Peyer's patch (tissue), 4 donors: ENCODE measurements at places on chromosomes 5 and 9. TPM values are rescaled to one million over a fixed set of nuclear protein-coding genes. Genes with fewer than 3 reads are reported as not detected.
A peak's percentile ranks its signal among the peaks of the same experiment; 100 is the strongest.

GRCh38 chr5:169272731-169273427 lies 28.1 kb downstream of the SLIT3 start:
- no peak for DNase-seq

MSMP gene
- total RNA-seq = not detected

- DNase-seq = no peak
Observed at GRCh38 chr5:16735101-16736060, 118.6 kb upstream of the RETREG1 start.

GRCh38 chr9:4105183-4105582 lies 194.7 kb downstream of the GLIS3 start:
- no peak for DNase-seq

CTNND2 gene
- total RNA-seq = not detected

GRCh38 chr9:113219969-113220368 lies 1.1 kb downstream of the FKBP15 start:
- DNase-seq = no peak

DNA sequence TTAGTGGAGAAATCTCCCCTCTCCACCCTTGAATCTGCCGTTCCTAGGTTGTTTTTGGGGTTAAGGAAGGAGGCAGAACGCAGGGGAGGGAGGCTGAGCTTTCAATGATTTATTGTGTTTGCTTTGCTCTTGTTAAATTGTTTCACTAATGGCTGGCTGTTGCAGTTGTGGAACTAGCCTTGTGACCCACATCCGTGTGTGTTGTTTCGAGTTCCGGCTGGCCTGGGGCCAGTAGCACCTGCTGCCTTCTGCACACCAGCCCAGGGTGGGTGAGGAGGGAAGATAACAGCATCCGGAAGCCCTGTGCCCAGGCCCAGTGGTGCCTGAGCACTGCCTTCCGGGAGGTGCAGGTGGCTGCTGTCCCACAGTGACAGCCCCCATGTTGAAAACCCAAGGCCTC lies 3.6 kb downstream of the ERGIC1 start:
- peak; percentile 87 for DNase-seq

SHLD3 gene
- 3.3 TPM for total RNA-seq

AMBP gene
- total RNA-seq = not detected

GRCh38 chr5:52751137-52751536 lies 36.6 kb upstream of the ITGA1 start:
- DNase-seq = no peak

MAPKAP1 gene
- total RNA-seq = 59.0 TPM

ANKRD18B gene
- total RNA-seq = not detected

UIMC1 gene
- total RNA-seq = 43.5 TPM

GRCh38 chr9:119195521-119195920 lies 173.7 kb downstream of the BRINP1 start:
- DNase-seq = no peak

MAMDC4 gene
- 37.4 TPM for total RNA-seq

DNA sequence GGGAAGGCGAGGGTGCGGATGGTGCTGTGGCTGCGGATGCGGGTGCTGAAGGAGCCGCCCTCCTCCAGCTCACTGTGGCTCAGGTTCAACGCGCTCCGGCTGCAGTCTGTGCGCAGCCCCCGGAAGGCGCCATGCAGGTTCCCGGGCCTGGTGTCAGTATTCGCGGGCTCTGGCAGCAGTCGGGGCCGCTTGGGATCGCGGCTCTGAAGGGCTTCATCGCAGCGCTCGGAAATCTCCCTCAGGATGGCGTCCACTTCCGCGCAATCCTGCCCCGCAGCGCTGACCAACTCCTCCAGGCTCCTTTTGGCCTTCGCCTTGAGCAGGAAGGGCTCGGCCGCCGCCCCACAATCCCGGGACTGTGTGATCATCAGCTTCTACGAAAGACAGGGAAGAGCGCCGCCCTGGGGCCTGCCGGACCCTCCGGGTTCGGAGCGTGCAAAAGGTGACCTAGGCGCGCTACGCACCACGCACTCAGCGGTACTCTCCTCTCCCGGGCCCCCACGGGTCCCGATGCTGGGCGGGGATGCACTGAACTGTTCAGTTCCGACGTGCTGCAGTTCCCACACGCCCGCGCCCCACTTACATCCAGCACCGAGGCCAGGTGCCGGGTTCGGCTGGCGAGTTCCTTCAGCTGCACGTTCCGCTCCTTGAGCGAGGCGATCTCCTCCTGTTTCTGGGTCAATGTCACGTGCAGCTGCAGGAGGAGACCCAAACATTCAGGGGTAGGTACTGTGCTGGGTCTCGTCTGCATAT lies 6.5 kb downstream of the MCIDAS start:
- DNase-seq = no peak

DNA sequence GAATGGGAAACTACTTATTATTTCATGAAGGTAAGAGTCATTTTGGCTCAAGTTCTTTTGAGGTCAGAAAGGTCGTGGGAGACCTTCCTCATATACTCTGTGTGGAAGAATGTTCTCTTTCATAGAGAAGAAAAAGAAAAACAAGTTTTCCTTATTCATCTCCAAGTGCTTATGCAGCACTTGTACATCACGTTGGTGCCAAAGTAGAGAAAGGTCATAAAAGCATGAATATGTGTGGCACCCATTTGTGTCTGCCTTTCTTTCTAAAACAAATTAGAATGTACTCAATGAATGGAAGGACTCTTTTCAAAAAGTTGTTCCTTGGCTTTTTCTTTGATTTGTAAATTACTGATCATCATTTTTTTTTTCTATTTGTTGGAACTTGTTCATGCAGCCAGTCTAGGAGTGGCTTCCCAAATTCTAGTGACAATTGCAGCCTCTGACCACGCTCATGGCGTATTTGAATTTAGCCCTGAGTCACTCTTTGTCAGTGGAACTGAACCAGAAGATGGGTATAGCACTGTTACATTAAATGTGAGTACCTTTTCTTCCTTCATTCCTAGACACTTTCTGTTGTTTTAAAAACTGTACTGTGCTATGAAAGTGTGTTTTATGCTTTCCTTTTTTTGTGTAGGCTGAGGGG lies 122.4 kb downstream of the ADGRV1 start:
- DNase-seq = no peak

- no peak for DNase-seq
Observed at GRCh38 chr5:164210491-164210890, 705.1 kb downstream of the MAT2B start.

LECT2 gene
- not detected for total RNA-seq

- DNase-seq = no peak
Observed at GRCh38 chr5:141260458-141261237, 15.5 kb downstream of the PCDHB15 start.

CA9 gene
- total RNA-seq = 6.3 TPM

DNA sequence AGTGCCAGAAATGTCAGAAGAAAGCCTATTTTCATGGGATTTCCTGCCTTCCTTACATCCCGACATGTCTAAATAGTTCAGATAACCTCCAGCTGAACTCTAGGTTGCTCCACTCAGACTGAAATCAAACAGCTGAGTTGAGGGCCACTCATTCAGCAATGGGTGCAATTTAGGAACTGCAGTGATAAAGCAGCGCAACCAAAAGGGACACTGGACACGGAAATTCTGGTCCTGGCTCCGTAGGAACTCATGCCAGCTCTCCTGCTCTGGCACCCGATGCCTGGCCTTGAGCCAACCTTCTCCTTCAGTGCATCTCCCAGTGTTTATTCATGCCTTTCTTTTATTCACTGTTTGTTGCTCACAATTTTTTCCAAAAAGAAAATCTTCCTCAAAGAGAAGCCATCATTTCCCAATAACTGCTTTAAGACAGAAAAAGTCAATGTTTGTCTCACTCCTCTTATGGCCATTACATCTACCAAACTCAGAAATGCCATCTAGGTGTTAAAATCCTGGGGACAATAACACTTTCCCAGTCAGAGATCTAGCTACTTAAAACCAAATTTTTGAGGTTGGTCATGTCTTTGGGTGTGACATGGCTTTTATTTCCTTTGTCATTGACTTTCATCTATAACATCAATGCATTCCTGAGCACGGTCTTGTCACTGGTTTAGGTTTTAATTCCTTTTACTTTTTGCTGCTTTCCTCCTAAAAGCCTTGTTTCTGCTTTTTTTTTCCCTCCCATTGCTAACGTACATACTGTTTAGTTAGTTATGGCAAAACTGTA lies 126.9 kb downstream of the PDE4D start:
- no peak for DNase-seq

PRSS3 gene
- 223 TPM for total RNA-seq

DNA sequence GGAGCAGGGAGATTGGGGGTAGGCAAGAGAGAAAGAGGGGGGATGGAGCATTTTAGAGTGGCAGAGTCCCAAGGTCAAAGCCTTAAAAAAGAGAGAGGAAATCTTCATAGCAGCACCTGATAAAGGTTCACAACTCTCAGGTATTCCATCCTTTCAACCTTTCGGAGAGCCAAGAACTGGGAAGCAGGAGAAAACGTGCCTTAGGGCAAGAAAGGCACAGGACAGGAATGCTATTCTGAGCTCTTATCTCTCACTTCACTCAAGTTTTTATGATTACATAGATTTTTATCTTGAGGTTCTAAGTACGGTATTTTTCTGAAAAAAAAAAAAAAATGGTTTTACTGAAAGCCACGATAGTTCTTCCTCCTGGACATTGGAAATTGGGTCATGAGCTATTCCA lies 34.5 kb upstream of the SMAD5 start:
- no peak for DNase-seq

DNA sequence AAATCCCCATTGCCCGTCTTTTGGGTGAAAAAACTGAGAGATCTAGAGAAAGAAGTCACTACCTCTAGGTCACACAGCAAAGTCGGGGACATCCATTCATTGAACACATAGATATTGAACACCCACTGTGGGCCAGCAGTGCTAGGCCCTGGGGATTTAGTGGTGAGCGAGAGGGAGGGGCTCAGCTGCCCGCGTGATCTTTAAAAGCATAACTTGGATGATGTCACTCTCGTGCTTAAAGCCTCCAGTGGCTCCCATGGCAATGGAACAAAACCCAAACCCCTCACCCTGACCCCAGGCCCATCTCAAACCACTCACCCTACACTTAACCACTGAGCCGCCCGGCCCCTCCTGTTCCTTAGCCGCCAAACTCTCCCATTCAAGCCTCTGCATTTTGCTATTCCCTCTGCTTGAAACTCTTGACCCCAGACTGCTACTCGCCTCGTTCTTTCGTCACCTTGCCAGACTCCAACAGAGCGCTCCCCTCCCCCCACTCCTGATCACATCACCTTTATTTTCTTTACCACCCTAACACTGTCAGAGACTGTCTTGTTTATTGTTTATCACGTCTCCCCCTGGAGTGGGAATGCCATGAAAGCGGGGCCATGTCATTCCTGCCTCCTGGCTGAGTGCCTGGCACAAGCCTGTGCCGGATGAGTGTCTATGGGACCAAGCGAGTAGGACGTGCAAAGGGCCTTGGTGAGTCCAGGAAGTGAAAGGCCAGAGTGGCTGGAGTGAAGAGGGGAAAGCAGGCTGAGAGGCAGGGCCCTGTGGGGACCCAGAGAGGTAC lies 710 bp upstream of the PIP5KL1 start:
- DNase-seq = no peak

- no peak for DNase-seq
Observed at GRCh38 chr5:133041910-133042309, 9.9 kb upstream of the HSPA4 start.

GRCh38 chr9:114300153-114300845 lies 22.6 kb upstream of the ORM1 start:
- DNase-seq = peak; percentile 25

PCDHGA2 gene
- total RNA-seq = 1.7 TPM

GRCh38 chr9:126561582-126561981 lies 52.1 kb upstream of the LMX1B start:
- DNase-seq = no peak

DNA sequence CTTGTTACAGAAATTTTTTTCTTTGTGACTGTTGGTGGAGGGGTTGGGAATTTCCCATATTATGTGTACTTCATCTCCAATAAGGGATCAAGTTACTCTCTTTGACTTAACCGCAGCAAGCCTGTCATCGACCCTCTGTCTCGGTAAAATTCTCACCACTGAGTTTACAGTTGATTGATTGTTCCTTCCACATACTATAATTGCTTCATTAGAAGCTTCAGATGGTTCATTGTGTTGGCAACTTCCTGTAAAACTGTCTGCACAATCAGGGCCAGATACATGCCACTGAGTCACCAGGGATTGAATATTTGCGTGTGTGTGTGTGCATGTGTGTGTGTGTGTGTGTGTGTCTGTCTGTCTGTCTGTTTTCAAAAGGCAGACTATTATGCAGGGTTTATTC lies 176.6 kb downstream of the ZNF462 start:
- no peak for DNase-seq

- DNase-seq = no peak
Observed at GRCh38 chr5:38714703-38715355, 131.0 kb upstream of the OSMR start.

PTAR1 gene
- total RNA-seq = 43.8 TPM

SLC36A3 gene
- not detected for total RNA-seq

ZNF474 gene
- total RNA-seq = 0.54 TPM

DNA sequence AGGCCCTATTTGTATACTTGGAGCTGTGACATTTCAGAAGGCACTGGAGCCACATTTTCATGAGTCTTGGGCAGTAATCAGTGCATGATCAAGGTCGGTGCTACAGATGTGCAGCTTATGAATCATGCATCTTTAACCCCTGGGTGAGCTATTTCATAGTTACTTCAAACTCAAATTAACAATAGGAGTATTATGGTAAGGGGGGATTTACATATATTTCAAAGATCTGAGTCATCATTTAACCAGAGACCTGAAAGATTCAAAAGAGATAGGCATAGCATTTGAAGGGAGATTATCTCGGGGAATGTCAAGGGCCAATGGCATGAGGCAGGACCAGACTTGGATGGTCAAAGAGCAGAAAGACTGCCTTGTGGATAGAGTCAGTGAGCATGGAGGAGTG lies 169.0 kb upstream of the GRIN3A start:
- no peak for DNase-seq

- DNase-seq = no peak
Observed at GRCh38 chr5:107894361-107894760, 223.6 kb upstream of the EFNA5 start.

GRCh38 chr5:52799358-52799982 lies 11.8 kb downstream of the ITGA1 start:
- DNase-seq = no peak

NPR2 gene
- 28.1 TPM for total RNA-seq

GRCh38 chr9:96071815-96072124 lies 196.3 kb downstream of the ERCC6L2 start:
- no peak for DNase-seq

DNA sequence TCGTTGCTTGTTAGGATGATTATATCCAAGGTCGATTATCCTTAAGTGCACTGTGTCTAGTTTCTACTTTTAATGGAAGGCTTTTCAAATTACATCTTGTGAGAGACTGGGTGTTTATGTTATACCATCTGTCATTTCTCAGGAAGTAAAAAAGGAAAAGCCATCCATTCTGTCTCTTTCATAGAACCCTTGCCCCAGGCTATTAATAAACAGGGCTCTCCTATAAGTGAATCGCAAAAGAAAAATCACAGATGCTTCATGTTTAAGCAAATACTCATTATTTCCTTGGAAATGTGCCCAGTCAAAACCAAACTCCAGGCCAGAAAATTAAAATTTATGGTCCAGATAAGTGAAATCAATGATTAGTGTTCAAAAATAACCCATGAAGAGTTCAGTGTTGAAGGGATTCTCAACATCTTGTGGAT lies 58.1 kb downstream of the STARD4 start:
- DNase-seq = no peak
